Stimulated activated CD4-positive, alpha-beta T cell treated with anti-CD3 and anti-CD28 coated beads, Interleukin-4, amount 100 ng/mL, for 1 hour (primary cell): ENCODE measurements at places on chromosomes 16 and 17.

DNA sequence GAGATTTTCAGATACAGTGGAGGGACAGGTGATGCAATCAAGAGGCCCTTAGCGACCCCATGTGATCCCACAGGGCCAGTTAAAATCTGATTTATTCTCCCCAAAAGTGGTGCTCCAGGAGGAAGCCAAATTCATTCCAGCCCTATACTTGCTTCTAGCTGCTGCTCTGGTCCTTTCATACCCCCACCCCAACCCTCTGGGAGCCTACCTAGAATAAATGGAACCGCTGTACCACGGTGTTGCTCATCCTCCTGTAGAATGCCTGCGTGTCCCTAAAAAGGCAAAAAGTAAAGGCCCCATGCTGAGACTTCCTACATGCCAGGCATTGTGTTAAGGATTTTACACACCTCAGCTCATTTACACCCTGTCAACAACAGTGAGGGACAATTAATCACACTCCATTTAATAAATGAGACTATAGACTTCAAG is 2.0 kb upstream of the RASL10B start:
- DNase-seq = no peak

DNA sequence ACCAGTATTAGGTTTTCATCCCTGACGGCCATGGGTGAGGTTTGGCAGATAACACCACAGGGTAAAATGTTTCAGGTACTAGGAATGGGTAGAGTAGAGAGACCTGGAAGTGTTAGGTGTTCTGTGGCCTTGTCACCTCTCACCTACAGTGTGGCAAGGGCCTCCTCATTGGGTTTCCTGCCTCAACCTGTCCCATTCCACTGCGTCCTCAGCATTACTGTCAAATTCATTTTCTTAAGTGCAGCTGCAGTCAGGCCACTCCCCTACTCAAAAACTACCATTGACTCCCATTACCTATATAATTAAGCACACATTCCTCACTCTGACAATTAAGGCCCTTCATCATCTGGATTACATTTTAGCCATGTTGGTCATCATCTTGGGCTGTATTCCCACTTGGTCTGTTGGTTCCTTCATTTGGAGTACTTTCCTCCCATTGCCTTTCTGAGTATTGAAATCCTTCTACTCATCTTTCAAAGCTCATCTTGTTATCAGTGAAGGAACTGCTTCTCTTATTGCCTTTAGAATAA is 64.5 kb downstream of the NUP88 start:
- no peak for DNase-seq

GRCh38 chr17:82831818-82832200 is 8.0 kb downstream of the ZNF750 start:
- no peak for DNase-seq

DNA sequence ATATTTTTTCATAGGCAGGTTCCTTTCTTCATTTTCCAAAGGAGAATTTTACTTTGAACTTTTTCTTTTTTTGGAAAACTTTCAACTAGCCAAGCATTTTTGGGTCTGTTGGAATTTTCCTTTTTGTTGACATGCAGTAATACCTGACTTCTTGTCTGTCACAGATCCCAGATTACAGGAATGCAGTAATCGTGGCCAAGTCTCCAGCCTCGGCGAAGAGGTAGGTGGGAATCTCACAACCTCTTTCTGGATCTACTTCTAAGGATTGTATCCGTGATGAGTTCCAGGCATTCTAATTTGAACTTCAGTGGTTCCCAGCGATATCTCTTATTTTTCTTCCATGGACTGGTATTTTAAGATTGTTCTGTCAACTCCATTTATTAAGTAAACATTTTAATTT is 31.7 kb downstream of the PRPSAP2 start:
- DNase-seq = no peak

- no peak for DNase-seq
Measured at GRCh38 chr16:50862818-50863643, 121.1 kb downstream of the CYLD start.

DNA sequence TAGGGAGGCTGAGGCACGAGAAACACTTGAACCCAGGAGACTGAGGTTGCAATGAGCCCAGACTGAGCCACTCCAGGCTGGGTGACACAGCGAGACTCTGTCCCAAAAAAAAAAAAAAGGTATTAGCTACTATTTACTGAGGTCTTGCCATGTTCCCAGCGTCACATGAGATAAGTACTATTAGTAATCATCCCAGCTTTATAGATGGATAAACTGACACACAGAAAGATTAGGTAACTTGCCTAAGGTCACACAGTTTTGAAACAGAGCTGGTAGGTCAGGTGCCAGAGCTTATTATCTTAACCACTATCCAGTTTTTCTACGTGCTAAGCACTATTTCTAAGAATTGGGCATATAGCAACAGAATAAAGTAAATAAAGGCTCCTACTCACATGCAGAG is 51.6 kb downstream of the TEX14 start:
- no peak for DNase-seq

DNA sequence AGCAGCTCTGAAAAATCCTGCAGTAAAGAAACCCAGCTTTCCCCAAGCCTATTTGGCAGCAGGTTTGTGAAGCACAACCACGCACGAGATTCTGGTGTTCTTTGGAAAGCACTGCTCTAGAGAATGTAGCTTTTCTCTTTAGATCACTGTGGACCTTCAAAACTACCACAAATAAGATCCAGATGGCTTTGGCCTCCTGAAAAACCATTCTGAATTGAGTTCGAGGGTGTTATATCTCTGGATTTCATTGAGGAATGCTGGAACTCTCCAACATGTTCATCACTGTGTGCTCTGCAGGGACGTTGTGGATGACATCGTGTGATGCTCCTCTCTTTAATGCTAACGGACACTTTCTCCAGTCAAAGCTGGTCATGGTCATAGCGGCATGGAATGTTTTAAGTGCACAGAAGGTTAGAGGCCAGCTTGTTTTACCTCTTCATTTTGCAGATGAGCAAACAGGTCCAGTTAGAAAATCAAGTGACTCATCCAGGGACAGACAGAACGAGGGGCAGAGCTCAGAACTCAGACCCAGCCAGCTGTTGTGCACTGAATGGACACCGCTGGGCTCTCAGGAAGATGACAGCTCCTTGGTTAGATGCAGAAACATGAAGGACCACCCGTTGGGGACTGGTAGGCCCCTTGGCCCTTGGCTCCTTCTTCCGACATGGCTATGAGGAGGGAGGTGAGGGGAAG is 37.2 kb downstream of the CCDC42 start:
- no peak for DNase-seq

DNA sequence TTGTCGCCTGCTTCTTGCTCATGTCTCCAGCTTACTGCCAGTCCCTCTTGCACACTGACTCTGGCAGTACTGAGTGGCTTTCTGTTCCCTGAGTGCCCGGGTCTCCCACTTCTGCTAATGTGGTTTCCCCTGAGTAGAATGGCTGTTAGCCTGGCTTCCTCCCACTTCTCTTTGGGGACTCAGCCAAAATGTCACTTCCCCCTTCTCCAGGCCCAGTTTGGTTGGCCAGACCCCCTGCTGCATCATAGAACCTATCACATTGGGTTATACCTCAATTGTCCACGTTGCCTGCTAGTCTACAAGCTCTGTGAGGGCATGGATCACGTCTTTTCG is 304.4 kb downstream of the HS3ST3B1 start:
- no peak for DNase-seq

GRCh38 chr16:50669741-50670140 is 11.4 kb downstream of the SNX20 start:
- no peak for DNase-seq

- no peak for DNase-seq
Measured at GRCh38 chr16:85098565-85098964, 13.7 kb downstream of the CIBAR2 start.

GRCh38 chr16:1828645-1829410 is 1.8 kb downstream of the FAHD1 start:
- no peak for DNase-seq

DNA sequence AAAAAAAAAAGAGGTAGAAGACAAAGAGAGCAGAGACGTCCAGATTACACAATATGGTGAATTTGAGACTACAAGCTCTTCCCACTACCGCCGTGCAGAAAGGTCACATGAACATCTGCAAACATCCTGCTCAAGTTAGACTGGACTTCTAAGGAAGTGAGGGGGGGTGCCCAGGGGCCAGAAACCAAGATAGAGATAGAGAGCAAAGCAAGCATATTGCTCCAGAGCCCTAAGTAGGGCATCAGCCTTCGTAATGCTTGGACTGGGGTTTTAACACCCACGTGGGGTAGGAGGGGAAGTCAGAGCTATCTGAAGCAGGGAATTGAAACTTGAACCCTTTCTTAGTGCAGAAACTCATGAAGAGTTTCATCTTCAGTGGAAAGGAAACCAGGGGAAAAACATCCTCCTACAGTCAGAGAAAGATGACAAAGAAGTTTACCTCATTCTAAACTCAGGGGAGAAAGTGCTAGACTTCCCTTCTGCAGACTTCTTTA is 8.7 kb downstream of the CLEC19A start:
- DNase-seq = peak; percentile 42

DNA sequence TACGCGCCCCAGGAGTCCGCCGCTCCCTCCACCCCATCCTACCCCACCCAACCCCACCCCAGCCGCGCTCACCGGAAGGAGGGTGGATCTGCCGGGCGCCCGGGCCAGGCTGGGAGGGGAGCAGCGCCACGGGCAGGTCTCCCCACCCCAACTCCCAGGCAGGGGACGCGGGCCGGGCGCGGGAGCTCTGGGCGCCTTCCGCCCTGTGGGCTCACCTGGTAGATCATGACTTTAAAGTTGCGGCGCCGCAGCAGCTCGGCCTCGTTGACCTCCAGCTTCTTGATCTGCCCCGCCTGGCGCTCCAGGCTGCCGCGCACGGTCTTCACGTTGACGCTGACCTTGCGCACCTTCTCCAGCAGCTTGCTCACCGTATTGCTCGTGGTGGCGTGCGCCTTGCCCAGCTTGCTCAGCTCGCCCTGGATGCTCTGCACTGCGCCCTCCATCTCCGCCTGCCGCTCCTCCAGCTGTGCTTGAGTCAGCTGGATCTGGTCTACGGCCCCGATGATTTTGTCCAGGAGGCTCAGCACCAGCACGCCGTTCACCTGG is 571 bp downstream of the CAVIN1 start:
- peak; percentile 40 for DNase-seq

DNA sequence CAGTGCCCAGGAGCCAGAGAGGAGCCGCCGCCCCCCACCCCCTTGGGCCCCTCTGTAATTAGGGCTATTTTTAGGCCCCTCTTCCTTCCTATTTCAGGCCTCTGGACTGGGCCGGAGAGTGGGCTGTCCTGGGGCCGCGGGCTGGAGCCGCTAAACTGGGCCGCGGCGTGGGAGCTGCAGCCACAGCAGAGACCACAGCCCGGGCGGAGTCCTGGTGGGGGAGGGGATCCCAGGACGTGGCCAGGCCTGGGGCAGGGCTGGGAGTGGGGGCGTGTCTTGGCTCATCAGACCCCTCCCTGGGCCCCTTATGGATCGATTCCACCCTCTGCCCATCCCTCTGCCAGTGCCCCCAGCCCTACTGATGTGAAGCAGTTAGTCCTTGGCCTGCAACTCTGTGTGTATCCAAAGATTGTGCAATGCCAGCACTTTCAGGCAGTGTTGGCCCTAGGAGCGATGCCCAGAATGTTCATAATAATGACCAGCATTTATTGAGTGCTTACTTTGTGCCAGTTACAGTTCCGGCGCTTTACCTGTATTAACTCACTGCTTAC is 15.0 kb upstream of the TAC4 start:
- no peak for DNase-seq

DNA sequence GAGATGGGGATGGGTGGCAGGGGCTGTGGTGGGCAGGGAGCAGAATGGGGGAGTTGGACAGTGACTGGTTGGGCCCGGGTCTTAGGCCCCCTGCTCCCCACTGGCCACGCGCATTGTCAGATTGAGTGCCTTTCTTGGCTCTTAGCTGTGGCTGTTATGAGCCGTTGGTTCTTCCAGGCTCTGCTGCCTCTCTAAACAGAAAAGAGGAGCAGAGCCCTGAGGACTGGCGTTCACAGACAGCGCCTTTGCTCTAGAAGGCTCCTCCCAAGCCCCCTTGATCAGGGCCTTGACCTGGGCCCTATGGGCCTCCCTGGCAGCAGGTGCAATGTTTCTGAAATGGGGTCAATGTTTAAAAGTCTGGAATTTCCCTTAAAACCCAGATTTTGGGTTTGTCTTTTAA is 14.8 kb upstream of the NUDT16L1 start:
- no peak for DNase-seq

DNA sequence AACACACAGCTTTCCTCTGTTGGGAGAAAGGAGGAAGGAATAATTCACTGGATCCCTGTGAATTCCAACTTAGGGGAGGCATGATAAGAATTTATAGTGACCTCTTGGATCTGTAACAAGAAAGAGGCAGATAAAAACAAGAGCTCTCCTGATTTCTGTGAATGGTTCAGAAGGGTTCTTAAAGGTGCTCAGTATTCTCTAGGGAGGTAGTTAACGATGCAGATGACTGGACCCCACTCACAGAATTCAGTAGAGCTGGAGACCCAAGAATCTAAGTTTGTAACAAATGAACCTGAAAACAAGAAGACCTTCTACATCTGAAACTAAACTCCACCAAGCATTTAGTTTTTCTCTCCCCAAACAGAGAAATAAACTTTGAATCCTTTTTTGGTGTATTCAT is 8.6 kb downstream of the ZNRF1 start:
- DNase-seq = no peak

GRCh38 chr16:48682971-48683370 is 73.0 kb upstream of the N4BP1 start:
- no peak for DNase-seq

DNA sequence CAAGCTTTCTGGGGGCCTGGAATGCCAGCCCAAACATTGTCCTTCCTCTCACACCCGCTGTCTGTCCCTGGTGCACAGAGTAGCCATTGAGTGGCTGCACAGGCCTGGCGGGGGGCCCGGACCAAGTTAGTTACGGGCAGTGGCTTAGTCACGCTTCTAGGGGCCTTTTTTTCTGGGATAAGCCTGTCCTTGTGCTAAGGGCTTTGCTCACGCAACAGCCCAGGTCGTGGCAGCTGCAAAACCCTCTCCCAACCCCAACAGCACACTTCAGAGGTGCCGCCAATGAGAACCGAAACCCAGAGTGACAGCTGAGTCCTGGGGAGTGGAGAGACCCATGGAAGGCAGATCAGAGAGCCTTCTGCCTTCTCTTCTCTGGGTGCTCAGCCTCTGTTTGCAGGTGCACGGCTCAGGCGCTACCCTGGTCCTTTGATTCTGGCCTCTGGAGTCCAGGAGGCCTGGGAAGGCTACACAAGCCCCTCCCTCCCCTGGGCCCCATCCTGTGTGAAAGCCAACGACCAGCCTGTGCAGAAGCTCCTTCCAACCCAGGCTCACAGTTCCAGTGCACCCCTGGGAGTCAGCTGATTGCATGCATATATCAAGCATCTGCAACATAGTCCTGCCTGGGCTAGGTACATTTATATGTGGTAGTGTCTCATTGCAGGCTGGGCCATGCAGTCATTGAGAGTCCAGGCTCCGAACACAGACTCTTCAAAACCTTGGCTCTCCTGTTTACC is 9.1 kb downstream of the WSCD1 start:
- DNase-seq = no peak
